RCC 7860 (cell line): ENCODE measurements at places on chromosomes 11 and 22.
A peak's percentile ranks its signal among the peaks of the same experiment; 100 is the strongest.

DNA sequence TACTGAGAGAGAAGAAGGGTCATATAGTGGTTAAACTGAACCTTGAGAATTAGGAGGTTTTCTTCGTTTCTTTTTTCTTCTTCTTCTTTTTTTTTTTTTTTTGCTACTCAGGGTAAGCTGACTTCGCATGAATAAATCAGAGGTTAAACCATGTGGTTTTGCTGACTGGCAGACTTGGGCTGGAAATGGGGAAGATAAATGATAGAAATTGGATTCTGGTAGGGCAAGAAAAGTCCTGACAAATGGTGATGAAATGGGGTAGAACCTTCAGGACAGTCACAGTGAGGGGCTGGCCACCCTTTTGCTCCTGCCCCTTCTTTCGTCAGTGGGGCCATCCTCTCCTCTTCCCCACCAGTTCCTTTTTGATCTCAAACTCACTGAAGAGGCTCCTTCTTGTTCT, 1.6 kb upstream of the SWAP70 start:
- peak; percentile 11 for DNase-seq

DNA sequence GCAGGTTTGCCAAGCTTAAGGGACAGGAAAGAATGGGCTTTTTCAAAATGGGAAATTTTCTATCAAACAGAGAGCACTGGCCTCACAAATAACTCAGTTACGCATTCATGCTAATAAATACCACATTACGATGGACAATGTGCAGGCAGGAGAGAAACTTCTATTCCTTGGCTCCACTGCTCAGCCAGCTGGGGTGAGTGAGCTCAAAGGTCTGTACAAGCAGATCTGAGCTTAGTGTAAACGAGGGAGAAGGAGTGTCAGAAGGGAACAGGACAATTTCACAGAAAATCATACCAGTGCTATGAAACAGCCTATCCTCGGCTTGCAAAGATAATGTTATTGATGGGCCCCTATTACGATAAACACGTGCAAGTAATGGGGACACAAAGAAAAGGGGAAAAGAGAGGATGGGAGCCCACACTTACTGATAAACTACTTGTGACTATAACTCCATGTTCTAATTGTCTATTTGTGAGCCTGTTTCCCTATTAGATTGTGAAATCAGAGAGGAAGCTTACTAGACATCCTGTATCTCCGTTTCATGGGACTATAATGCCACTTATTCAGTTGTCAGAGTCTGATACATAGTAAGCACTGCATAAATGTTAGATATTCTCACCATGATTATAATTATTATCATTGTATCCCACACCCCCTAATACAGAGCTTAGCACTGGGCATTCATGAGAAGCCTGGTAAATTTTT, 46.3 kb downstream of the AMOTL1 start:
- DNase-seq = no peak

DNA sequence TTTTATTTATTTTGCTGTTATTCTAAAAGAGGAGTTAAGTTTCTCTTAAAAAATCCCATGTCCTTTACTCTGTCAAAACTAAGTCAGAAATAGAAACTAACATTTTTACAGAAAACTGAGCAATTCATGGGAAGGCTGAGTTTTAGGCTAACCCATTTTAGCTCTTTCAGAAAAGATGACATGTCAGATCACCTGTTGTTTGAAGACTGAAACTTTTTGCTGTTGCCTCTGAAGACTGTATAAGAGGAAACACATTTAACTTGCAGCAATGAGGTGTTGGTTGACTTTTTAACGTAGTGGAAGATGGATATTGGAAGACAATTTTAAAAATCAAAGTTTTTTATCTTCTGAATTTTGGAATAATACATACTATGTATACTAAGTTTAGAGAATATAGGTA, 115.4 kb downstream of the METTL15 start:
- DNase-seq = no peak

- no peak for DNase-seq
These were observed 9.6 kb downstream of the MTMR3 start for GRCh38 chr22:29892315-29893156.

DNA sequence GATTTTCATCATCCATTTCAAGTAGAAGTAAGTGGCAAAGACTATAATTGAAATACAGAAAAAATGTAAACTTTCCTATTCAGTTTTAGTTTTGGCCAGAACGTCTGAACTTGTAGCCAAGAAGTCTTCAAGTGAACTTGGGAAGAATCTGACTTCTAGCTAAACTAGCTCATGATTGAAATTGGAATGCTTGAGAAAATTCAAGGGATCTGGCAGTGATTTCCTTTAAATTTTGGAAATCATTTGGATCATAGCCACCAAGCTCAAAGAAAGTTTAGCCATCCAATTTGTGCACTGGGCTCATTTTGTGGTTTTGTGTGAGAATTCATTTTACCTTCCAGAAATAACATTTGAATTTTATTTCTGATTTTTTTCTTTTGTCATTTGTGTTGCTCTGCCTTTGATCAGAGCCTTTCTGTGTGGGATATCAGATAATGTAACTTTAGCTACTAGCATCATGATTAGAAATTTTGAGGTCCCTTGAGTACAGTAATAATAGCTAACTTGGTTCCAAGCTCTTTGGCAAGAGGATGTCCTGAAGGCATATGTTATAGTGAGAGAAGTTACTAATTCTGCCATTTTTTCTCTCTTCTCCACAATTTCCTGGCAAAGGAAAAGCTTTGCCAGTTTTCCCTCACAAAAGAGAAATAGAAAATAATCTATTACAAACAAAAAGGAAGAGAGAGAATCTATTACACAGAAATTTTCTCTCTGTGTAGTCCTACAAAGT, 2123.7 kb upstream of the RAG2 start:
- DNase-seq = no peak

DNA sequence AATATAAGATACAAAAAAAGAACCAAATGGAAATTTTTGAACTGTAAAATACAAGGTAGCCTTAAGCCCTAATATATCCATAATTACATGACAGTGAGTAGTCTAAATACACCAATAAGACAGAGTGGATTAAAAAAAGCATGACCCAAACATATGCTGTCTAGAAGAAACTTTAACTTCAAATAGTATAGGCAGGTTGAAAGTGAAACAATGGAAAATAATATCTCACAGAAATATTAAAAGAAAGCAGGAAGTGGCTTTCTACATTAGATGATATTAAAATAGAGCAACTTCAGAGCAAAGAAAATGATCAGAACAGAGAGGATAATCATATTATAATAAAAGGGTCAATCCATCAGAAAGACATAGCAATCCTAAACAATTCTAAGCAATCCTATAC, 21.8 kb downstream of the DCUN1D5 start:
- DNase-seq = no peak

GRCh38 chr11:79226126-79226525, 214.7 kb downstream of the TENM4 start:
- no peak for DNase-seq

DNA sequence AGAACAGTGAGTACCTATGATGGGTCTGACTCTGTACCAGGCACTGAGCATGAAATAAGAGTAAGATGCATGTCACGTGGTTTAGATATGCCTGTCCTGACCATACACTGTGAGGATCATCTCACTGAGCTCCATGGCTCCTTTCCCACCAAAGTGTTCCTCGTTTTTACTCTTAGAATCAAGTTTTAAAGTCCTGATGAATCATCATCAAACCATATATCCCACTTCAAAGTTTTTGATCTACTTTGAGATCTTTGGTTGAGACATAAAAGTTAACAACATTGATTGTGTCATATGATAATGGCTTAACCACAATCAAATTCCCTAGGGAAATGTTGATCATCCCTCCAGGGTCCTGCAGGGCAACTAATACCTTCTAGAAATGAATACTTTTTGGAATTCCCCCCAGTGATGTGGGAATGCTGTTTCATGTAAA, 12.8 kb downstream of the ETS1 start:
- DNase-seq = peak; percentile 7

DNA sequence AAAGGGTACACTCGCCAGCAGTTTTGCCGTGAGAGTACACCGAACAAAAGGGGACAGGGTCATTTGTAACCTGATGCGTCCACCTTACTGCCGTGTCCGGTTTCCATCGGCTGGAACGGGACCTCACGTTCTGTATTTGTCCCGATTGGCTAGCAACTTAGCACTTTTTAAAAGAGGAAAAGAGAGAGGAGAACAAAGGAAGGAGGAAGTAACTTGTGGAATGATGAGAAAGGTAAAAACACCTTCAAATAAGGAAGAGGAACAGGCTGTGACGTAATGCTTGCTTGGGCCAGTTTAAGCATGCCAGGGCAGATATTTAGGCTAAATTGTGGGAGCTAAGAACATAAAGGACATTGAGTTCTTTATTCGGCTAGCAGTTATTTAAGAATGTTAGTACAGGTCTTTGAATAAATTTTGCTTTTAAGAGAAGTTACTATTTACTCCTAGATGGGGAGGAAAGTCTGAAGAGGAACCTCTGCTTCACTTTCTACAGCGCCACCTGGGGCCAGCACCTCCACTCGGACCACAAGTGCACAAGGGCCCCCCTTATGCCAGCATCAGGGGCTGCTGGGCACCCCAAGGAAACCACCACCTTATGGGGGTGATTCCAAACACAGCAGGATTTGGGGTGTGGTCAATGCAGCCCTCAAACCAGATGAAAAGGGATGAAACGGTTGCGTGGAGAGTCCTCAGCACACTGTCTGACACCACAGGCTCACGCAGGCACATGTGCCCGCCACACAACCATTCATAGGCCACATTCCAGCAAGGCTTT, 5.8 kb downstream of the ARSA start:
- no peak for DNase-seq

DNA sequence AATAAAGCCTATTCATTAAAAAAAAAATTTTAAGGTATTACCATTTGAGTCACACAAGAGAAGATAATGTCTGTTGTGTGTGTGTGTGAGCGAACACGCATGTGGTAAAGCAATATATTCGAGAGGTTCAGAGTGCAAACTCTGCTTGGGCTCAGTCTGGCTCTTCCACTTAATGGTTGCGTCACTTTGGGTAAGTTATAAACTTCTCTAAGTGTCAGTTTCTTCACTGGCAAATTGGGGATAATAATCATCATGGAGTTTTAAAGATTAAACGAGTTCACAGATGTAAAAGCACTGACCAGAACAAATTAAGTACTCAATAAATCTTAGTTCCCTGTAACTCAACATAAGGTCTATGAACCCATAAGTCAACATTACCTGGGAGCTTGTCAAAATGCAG, 37.0 kb downstream of the SIK3 start:
- no peak for DNase-seq

DNA sequence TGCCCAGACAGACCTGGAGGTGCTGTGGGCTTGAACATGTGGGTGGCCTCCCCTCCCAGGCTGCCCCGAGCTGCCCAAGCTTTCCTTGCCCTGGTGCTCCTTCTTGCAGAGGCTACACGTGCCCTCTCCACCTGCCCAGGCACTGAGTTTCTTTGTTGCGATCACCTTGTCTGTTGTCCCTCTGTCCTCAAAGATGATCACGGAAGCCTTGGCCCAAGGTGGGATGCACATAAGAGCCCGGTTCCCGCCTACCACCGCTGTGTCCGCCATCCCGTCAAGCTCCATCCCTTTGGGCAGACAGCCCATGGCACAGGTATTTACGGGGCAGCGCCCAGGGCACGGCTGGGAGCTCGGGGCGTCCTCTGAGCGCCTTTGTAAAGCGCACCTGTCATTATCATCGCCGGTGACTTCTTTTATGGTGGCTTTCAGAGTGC, 67.5 kb downstream of the MED15 start:
- no peak for DNase-seq

- no peak for DNase-seq
These were observed 58.3 kb downstream of the SIK3 start for GRCh38 chr11:117039900-117040299.

DNA sequence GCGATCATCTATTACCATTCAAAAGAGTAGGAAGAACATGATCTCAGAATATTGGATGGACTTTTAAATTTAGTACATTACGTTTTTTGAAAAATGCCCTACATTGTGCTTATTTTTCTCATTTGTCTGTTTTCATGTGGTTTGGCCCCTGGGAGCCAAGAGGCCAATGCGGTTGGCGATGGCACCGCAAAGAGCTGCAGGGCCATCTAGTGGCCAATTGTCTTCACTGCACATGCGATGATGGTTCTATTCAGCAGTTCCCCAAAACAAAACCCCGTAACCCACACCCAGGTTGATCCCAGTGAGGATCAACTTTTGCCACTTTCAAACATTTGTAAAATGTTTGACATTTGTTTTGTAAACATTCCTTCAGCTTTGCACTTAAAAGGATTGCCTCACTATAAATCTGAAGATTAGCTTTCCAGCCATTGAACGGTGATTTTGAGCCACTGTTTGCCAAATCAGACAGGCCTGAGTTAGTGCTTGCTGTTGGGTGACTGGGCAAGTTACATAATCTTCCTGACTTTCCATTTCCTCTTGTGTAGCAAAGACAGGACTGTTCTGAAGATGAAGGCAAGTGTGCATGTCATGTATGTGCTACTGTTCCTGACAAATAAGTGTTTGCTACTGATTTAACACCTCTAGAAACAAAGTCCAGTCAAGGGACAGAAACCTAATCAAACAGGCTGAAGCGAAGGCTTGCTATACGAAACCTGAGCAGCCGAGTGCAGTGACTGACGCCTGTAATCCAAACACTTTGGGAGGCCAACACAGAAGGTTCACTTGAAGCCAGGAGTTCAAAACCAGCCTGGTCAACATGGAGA, 29.2 kb upstream of the XBP1 start:
- peak; percentile 21 for DNase-seq

- DNase-seq = no peak
These were observed 56.3 kb downstream of the LRRC74B start for GRCh38 chr22:21101877-21102638.

DNA sequence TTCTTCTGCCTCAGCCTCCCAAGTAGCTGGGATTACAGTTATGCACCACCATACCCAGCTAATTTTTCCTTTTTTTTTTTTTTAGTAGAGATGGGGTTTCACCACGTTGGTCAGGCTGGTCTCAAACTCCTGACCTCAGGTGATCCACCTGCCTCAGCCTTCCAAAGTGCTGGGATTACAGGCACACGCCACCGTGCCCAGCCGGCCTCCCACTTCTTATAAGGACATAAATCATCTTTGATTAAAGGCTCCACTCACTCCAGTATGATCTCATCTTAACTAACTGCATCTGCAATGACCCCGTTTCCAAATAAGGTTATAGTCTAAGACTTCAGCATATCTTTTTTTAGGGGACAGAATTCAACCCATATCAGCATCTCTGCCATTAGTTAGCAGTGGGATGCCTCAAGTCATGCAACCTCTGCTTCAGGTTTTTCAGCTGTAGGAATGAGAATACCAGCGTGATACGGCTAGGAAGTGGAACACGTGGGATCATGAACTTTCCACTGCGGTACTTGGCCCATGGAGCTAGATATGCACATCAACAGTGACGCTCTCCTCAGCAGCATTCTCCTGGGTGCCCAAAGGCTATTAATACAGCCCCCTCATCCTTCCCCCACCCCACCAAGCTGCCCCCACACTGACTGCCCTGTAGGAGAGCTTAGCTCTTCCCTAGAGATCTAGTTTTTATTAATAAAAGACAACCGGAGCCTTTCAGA, 41.4 kb downstream of the MCHR1 start:
- DNase-seq = no peak

GRCh38 chr22:38927033-38927781, 30.2 kb upstream of the APOBEC3A start:
- DNase-seq = no peak

DNA sequence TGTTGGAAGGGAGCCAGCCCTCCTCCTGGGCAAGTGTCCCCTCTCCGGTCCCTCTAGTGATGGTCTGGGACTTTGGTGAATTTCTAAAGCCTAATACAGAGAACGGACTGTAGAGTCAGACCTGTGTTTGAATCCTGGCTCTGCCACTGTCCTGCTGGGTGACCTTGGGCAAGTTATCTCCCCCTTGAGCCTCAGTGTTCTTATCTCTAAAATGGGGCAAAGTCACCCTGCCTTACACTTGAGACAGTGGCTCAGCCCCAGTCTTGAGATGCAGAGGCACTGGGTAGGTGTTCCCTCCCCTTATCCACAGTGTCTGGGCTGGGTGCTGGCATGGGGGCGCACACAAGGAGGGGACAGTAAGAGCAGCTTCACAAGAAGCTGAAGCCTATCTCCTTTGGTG, 20.9 kb downstream of the DGAT2 start:
- no peak for DNase-seq
